ENCODE measurements at places on chromosomes 3 and 15.

DNA sequence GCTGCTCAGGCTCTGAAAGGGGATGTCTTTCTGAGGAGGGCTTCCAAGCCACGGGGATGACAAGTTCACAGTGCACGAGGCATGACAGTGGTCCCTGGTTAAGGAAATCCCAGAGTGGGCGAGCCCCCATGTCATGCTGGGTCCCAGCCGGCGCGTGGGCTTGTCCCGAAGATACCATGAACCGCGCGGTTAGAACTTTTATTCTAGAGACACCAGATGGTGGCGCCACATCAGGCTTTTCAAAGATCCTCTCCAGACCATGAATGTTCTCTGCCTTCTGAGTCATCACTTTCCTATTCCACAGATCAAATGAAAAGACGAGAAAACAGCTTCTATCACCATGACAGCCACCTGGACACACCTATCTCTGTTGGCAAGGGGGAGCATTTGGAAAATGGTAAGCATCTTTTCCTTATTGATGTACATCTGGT is 227.8 kb upstream of the LYSMD4 start:
- no peak for DNase-seq

DNA sequence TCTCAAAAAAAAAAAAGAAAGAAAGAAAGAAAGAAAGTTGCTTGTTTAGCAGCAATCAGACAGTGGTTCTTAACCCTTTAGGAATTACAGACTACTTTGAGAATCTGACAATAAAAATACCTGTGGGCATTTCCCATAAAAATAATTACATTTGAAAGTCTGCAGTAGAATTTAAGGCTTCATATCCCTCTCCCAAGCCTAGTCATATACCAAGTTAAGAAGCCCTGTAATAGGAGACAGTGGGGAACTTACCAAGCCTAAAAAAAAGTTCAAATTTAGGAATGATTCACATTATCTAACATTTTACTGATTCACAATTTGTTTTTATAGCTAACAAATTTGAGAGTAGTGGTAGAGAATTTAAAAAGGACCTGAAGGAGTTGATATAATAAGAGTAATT is 47.5 kb downstream of the LRRFIP2 start:
- DNase-seq: no peak

DNA sequence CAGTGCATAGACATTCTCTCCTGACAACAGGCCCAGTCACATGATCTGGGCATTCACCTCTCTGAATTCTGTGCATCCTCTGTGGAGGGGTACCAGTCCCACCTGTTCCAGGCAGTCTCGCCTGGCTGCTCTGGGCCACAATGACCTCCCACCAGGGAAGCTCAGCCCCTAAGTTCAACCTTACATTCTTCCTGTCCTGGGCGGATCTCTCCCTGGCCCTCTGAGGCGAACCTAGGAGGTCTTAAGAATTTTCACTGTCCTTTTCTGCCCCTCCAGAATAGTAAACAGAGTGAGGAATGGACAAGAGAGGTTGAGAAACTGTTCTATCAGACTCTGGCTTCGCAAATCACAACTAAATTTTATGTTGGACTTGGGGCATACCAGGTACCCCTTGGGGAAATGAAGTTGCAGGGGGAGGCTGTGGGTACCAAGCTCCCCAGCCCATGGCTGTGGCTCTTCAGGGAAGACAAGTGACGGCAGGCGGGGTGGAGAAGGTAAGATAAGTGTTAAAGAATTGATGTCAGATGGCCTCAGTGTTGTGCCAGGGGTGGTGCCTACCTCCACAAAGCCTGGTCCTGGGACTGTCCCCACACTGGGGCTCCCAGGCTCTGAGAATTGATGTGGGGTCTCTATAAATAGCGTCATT is 5.3 kb downstream of the SCN5A start:
- DNase-seq: no peak

DNA sequence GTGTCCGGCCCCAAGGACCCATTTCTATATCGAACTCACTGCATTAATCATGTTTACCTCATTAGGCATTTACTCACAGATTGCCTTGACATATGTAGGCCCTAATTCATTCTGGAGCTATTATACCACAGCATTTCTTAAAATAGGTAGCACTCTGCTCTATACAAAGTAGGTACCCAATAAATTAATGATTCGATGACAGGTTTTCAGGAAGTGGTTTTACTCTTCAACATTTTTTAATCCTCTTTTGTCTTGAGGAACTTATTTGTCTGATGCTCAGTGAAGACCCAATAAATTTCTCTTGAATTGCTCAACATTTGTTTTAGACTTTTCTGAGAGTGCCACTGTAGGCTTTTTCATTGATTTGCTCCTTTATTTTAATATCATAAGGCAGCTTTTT is 12.1 kb downstream of the TGFBR2 start:
- DNase-seq: no peak

DNA sequence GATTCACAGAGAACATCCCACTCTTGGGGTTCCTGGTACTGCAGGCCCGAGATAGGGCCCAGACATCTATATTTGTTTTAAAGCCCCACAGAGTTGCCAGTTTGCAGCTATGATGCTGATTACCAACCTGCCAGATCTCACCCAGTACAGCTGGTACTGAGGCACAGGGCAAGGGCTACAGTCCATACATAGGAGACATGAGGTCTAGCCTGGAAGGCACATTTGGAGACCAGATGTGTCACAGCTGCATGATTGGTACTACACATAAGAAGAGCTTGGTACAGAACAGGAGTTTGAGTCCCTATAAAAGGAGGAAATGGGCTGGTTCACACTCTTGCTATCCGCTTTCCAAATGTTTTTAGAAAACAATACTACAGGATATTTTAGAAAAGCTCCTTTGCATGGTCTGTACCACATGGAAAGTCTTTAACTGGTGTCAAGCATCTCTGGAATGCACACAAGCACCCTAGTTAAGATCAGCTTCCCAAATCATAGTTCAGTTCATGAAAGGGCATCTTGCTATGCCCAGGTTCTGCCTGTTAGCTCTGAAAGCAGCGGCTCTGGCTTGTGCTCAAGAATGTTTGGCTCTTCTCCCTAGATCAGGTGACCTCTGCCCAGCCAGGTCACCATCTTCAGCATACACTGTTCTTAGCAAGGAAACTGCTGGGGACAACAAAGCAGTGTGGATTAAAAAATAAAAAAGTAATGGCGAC is 20.6 kb downstream of the MTMR14 start:
- no peak for DNase-seq

- no peak for DNase-seq
Measured at GRCh38 chr15:59301527-59301926, 71.1 kb downstream of the MYO1E start.
